ENCODE measurements at places on chromosomes 12 and 14.

GRCh38 chr12:4849115-4849541 is 60.6 kb upstream of the KCNA1 start:
- DNase-seq: peak; percentile 42

- peak; percentile 61 for DNase-seq
Observed at GRCh38 chr12:118098911-118099671, 4.7 kb downstream of the VSIG10 start.

DNA sequence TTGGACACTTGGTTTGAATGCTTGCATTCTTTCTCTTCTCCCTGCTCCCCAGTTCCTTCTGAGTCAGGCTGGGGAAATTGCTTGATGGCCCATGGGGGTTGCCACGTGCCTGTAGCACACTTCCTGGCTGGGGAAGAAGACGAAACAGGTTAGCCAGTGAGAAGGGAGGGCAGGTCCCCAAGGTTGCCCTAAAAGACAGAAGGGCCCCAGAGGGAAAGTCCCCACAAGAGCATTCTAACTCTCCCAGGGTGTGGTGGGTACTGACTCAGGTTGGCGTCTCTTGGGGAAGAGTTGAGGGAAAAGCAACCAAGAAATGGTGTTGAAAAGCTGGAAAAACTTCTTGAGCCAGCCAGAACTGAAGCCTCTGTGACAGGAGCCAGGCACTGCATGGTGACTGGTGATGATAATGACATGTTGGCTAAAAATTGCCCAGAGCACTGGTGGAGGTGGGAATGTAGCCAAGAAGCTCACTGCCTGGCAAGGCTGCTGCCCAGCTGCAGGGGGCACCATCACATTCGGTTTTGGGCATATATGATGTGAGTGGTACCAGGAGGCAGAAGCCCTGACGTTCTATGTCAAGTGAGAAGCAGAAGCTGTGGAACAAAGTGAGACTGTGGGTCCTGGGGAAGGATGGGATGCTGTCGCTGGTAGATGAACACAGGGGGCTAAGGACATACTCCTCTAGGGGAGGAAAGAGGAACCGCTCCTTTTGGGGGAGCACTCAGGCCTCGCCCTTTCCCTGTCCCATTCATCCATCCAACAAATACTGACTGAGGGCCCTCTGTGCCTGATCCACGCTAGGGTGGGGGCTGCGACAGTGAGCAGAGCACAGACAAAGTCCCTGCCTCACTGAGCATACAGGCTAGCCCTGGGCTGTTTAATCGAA is 8.1 kb upstream of the RABGGTA start:
- DNase-seq: peak; percentile 89

DNA sequence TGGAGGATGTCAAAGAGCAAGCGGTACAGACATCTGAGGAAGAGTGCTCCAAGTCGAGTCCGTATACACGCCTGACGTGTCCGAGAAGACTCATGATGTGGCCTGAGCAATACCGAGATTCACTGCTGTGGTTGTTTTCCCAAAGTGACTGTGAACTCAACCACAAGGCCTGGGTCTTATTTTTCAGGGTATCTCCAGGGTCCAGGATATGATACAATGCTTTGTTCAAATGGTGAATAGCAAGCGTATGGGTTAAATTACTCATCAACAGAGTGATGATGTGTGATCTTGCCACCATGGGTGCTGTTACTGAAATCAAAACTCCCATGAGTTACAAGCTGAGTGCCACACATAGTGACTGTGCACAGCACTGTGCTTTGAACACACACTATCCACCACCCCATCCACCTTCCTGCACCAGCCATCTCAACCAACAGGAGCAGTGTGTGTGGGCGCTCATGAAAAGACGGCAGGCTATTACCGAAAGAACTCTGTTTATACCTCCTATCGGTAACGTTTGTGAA is 109.6 kb downstream of the BCAT1 start:
- DNase-seq: no peak

- DNase-seq: no peak
Observed at GRCh38 chr14:89365061-89365801, 51.8 kb downstream of the FOXN3 start.

- DNase-seq: peak; percentile 83
Observed at GRCh38 chr14:20530771-20531571, 25.6 kb downstream of the RNASE10 start.

- DNase-seq: no peak
Observed at GRCh38 chr12:13973996-13974395, 7.4 kb downstream of the GRIN2B start.

- DNase-seq: no peak
Observed at GRCh38 chr12:77584860-77585259, 245.8 kb upstream of the NAV3 start.

DNA sequence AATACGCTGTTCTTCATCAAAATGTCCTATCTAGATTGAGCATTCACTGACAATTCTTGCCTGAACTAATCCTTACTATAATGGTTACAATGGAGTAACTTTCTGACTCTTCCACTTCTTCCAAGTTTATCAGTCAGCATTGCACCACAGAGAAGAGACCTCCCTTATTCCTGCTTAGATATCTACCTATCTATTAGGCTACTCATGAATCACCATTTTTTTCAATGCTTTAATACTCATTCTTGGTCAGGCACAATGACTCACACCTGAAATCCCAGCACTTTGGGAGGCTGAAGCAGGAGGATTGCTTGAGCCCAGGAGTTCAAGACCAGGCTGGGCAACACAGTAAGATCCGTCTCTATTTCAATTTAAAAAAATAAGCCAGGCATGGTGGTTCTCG is 39.3 kb downstream of the RPS6KA5 start:
- DNase-seq: peak; percentile 40

DNA sequence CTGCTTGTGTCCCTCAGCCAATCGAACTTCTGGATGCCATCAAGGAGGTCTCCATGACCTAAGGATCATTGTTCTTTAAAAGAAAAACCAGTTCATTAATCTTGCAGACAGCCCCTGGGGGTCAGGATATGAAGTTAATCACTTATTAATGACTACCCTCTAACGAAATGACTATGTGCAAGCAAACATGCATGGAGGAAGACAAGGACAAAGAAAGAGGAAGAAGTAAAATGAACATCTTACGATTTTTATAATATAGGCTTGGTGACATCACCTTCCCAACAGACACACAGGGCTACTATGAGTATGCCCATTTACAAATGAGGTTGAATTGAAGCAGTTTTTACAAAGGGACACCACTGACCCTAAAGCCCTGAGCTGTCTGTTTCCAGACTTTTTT is 111.1 kb upstream of the AMIGO2 start:
- DNase-seq: peak; percentile 9

GRCh38 chr12:131210506-131211339 is 257.0 kb downstream of the ADGRD1 start:
- no peak for DNase-seq

GRCh38 chr12:112978163-112979040 is at the start of gene OAS2:
OAS2 (plus strand) TSS chr12:112978519; CDS start chr12:112978609, 90 bp downstream.
- peak; percentile 29 for DNase-seq

DNA sequence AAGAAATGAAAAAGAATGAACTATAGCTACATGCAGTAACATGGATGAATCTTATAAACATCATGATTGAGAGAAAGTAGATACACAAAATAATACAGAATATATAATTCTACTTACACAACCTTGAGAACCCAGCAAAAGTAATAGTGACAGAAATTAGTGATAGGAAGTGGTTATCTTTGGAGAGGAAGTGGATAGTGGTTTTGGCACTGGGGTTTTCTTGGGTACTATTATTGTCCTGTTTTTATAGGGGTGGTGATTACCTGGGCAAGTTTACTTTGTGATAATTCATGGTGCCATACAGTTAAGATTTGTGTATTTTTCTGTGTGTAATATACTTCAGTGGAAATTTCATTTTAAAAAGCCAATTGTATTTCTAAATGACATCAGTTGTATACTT is 352.7 kb downstream of the AEBP2 start:
- no peak for DNase-seq

GRCh38 chr12:15782667-15783066 is 6.5 kb downstream of the EPS8 start:
- DNase-seq: peak; percentile 33

- DNase-seq: no peak
Observed at GRCh38 chr14:33467971-33468370, 482.9 kb downstream of the EGLN3 start.

GRCh38 chr12:112574896-112575558 is 156.3 kb downstream of the PTPN11 start:
- no peak for DNase-seq

DNA sequence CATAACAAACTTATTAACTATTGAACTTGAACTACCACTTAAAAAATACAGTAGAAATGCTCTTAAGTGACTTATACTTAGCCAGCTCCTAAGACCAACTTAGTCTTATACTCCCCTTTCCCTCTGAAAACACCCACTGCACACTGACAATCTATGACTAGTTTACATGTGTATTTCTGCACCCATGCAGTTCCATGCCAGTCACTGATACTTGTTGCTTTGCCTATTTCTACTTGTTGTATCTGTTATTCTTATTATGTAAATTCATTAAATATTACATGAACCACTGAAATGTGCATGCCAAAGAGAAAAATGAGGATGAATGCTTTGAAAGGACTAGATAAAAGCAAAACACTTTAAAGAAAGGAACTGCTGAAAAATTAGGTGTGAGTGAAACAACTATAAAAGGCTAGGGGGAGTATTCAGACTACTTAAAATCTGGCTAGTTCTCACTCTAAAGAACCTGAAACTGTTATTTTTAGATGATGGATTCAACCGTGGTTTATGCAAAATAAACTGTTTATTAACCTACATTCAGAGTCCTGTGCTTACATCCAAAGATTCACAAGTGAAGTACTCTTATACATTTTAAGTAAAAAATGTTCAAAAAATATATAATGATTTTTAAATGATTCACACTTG is 74.7 kb downstream of the RPS6KA5 start:
- DNase-seq: no peak
